Colonic mucosa (tissue), 4 donors: ENCODE measurements at places on chromosomes 11 and 22. TPM values are rescaled to one million over a fixed set of nuclear protein-coding genes. Genes with fewer than 3 reads are reported as not detected.

DNA sequence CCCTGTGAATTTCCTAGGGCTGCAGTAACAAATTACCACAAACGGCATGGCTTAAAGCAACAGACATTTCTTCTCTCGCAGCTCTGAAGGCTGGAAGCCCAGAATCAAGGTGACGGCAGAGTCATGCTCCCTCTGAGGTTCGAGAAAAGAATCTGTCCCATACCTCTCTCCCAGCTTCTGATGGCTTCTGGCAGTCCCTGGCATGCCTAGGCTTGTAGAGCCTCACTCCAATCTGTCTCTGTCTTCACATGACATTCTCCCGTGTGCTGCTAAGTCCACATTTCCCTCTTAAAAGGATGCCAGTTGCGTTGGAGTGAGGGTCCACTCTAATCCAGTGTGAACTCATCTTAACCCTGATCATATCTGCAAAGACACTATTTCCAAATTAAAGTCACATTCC is 116.2 kb downstream of the NECTIN1 start:
- H3K4me1 ChIP-seq, result no peaks in the 10 kb centered on the region
- no peaks in the 10 kb centered on the region for H3K27me3 ChIP-seq
- no peak overlapping the region for H3K27ac ChIP-seq
- no peak for DNase-seq

GRCh38 chr11:124830749-124831148 is 30.5 kb upstream of the MSANTD2 start:
- no peaks in the 10 kb centered on the region for H3K27me3 ChIP-seq
- no peaks in the 10 kb centered on the region for H3K4me1 ChIP-seq
- DNase-seq, result no peak
- no peak overlapping the region for H3K27ac ChIP-seq

Gene GAB4
- not detected for total RNA-seq

DNA sequence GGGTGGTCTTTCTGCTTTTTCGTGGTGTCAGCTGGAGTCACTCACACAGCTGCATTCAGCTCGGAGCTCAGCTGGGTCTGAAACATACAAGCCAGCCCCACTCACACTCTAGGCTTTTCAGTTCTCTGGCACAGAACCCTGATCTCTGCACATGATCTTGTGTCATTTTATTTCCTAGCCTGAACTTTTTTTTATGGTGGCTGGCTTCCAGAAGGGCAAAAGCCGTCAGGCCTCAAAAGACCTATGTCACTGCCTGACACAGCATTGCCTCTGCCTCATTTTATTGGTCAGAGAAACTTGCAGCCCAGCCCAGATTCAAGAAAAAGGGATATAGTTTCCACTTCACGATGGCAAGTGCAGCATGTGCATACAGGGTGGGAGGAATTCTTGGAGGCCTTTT is 117.8 kb downstream of the NTM start:
- H3K36me3 ChIP-seq, result no peaks in the 10 kb centered on the region
- no peak overlapping the region for H3K4me3 ChIP-seq

Gene PLXNB2
- 339 TPM for total RNA-seq

DNA sequence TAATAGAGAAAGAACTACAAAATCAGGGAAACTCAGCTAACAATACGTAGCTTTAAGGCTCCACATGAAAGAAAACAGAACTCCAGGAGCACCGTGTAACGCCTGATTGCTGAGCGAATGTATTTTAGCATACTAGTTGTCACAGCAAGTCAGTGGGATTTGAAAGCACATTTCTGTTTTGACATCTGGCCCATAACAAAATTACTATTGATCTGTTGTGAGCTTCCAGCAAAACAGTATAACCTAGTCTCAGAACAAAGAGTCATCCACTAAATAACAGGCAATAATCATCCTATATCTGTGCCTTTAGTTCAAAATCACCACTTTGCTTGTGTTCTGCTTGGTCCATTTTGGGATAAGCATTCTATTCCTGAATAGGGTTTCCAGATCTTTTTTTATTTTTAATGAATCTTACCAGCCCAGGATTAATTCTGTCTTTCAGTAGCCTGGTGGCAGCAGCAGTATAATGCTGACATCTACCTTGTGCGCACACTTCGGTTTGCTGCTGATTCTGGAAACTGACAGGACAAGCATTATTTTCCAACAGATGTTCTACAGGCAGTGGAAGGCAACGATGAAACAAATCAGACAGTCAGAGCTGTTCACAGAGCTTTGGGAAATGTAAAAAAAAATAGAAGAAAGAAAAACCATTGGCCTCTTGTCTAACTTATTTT is 66.2 kb downstream of the CADM1 start:
- no peak for DNase-seq
- no peaks in the 10 kb centered on the region for H3K27me3 ChIP-seq
- no peak overlapping the region for H3K27ac ChIP-seq

Gene GUCY1A2
- total RNA-seq, result 1.2 TPM

Gene OR52I2
- not detected for total RNA-seq

DNA sequence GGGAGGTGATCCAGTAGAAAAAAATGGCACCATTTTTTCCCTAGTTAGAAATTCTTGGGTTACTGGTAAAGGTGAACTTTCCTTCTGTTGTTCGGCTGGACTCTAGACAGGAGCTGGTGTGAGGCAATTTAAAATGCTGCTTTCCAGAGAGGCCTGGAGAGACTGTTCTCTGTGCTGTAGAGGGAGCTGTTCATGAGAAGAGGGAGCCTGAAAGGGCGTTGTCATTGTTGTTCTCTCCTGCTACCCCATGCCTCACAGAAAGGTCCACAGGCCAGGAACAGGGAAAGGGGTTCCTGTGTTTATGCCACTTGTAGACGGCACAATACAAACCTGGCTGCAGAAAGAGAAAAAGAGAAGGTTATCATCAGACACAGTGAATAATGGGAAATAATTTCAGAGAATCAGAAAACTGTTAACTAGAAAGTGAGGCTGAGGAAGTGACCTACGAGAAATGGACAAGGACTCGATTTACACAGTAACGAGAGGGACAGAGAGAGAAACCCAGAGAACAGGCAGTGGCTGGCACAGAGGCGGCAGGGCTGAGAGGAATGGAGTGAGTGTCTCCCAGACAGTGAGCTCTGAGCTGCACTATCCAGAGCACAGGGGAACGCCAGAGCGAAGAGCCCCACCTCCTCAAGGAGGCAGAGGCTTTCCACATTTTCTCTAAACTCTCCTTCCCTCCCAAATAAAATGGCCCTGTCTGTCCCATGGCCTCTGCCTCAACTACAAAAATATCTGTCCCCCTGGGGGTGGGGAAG is 109.2 kb downstream of the RRM1 start:
- no peaks in the 10 kb centered on the region for H3K4me1 ChIP-seq
- H3K36me3 ChIP-seq, result no peaks in the 10 kb centered on the region
- no peaks in the 10 kb centered on the region for H3K27me3 ChIP-seq
- no peak overlapping the region for H3K4me3 ChIP-seq
- no peak overlapping the region for H3K27ac ChIP-seq

DNA sequence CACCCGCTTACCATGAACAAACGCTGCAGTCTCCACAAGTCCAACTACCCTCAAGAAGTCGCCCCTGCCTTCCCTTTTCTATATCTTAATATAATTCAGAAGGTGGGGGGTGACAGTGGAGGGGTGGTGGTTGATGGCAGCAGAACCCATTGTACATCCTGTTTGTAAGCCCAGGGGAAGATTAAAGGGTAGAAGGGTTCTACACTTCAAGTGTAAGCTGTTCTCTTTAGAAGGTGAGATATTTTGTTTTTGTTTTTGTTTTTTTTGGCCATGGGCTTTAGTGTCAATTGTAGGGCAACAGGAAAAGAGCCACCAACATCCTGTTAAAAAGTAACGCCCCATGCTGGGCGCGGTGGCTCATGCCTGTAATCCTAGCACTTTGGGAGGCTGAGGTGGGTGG is 34.9 kb upstream of the RRAS2 start:
- DNase-seq, result no peak
- no peak overlapping the region for H3K27ac ChIP-seq
- H3K27me3 ChIP-seq, result no peaks in the 10 kb centered on the region

DNA sequence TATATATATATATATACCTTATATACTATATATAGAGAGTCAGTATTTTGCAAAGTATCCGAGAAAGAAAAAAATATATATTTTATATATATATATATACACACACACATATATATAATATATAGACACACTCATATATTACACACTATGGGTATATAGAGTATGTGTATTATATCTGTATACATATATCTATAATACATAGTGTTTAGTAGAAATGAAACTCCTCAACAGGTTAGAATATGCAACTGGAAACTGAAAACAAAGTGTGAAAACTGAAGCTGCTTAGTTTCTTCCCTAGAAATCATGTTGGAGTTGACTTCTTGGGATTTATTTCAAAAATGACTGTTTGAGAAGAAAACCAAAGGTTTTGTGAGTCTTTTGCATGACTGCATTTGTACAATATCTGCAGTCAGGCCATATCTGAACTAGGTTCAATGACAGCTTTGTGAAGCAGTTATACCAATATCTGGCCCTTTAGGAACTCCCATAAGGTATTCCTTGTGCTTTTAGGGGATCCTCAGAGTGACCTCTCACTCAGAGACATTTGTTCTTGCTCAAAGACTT is 284.1 kb downstream of the CASP12 start:
- no peak for DNase-seq
- no peaks in the 10 kb centered on the region for H3K36me3 ChIP-seq
- H3K4me3 ChIP-seq, result no peak overlapping the region
- H3K27me3 ChIP-seq, result no peaks in the 10 kb centered on the region

GRCh38 chr11:85809863-85810262 is 1.1 kb downstream of the SYTL2 start:
- peak overlapping the region; percentile 76 for H3K4me3 ChIP-seq
- no peaks in the 10 kb centered on the region for H3K36me3 ChIP-seq
- H3K27me3 ChIP-seq, result no peaks in the 10 kb centered on the region
- H3K27ac ChIP-seq, result peak overlapping the region; percentile 4

GRCh38 chr22:44550711-44551491 is 52.9 kb upstream of the RTL6 start:
- H3K4me1 ChIP-seq, result no peaks in the 10 kb centered on the region
- H3K27ac ChIP-seq, result peak overlapping the region; percentile 34
- DNase-seq, result peak; percentile 63
- H3K4me3 ChIP-seq, result no peak overlapping the region
- H3K27me3 ChIP-seq, result no peaks in the 10 kb centered on the region

Gene SCYL1
- 59.2 TPM for total RNA-seq

Gene RIBC2
- total RNA-seq, result 0.85 TPM

- no peaks in the 10 kb centered on the region for H3K27me3 ChIP-seq
- H3K4me3 ChIP-seq, result no peak overlapping the region
- H3K4me1 ChIP-seq, result no peaks in the 10 kb centered on the region
- H3K36me3 ChIP-seq, result no peaks in the 10 kb centered on the region
- H3K27ac ChIP-seq, result no peak overlapping the region
- DNase-seq, result no peak
Observed at GRCh38 chr11:61866231-61866957, 25.0 kb downstream of the FADS3 start.

DNA sequence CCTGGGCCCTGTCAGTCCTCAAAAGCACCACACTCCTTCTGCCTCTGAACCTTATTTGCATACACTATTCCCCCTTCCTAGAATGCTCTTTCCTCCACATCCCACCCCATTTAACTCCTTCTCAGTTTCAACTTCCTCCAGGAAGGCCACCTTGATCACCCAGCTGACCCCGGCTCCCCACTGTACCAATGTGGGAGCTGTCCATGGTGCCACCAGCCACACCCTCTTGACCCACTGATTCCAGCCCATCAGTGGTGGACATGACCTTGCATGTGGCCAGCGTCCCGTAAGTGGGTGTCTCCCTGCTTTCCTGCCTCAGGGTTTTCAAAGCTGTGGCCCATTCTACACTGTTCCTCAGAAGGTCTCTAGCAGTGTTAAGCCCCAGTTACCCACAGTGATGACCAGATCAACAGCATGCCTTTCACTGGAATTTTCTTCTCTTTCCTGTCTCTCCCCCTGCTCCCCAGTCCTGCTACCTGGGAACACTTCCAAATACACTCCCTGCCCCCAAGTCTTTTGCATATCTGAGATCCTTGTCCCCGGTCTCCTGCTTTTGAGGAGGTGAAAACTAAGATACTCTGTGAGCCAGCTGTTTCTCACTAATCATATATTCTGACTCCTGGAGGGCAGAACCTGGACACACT is 346.6 kb downstream of the MN1 start:
- H3K4me3 ChIP-seq, result no peak overlapping the region
- no peaks in the 10 kb centered on the region for H3K4me1 ChIP-seq
- no peak for DNase-seq
- no peaks in the 10 kb centered on the region for H3K27me3 ChIP-seq
- no peak overlapping the region for H3K27ac ChIP-seq
- no peaks in the 10 kb centered on the region for H3K36me3 ChIP-seq

DNA sequence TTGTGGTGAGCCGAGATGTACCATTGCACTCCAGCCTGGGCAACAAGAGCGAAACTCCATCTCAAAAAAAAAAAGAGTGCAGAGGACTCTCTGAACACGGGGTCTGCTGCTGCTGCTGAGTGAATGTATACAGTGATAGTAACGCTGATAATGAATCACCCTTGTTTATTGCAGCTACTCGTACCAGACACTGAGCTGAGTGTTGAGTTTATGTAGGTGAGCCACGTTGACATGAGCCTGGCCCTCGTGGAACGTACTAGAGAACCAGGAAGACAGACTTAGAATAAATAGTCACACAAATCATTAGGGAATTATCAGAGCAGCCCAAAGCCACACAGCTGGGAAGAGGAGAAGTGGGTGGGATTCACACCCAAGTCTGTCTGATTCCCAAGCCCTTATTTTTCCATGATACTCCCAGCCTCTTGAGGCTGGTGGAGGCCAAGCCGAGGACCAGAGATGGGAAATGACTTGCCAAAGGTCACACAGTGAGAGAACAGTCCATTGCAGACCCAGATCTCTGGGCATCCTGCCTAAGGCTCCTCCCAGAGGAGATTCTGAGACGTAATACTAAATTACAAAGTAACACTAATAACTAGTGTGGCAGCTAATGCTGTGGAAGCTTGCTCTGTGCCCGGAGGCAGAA is 34.8 kb downstream of the MB start:
- no peak overlapping the region for H3K4me3 ChIP-seq
- DNase-seq, result no peak
- H3K27ac ChIP-seq, result no peak overlapping the region
- H3K27me3 ChIP-seq, result no peaks in the 10 kb centered on the region
- H3K4me1 ChIP-seq, result no peaks in the 10 kb centered on the region
- H3K36me3 ChIP-seq, result no peaks in the 10 kb centered on the region

DNA sequence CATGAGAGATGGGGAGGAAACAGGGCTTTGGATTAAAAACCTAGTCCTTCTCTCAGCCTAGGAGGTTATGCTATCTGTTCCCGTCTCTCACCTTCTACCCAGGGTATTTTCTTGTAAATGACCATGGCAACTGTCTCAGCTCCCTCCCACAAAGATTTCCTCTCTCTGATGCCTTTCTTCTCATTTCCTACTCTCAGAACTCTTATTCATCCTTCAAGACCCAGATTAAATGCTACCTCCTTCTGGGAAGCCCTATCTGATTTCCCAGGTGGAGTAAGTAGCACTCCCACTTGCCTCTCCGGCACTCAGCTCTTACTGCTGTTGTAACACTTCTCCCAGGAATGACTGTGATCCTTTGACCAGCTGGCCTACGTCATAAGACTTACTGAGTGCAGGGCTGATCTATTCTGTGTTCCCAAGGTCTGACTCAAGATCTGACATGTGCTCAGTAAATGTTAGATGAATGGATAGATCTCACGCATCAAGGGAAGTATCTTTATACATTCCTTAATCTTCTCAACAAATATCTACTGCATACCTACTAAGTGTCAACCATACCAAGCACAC is 175.0 kb downstream of the TENM4 start:
- H3K4me1 ChIP-seq, result no peaks in the 10 kb centered on the region
- H3K4me3 ChIP-seq, result no peak overlapping the region
- no peaks in the 10 kb centered on the region for H3K27me3 ChIP-seq
- H3K36me3 ChIP-seq, result no peaks in the 10 kb centered on the region

- H3K36me3 ChIP-seq, result no peaks in the 10 kb centered on the region
- peak overlapping the region; percentile 62 for H3K27ac ChIP-seq
- H3K27me3 ChIP-seq, result no peaks in the 10 kb centered on the region
- no peak for DNase-seq
- H3K4me1 ChIP-seq, result no peaks in the 10 kb centered on the region
Observed at GRCh38 chr22:45302751-45303150, 7.0 kb upstream of the FAM118A start.

Gene IL17REL
- 0.11 TPM for total RNA-seq

Gene RAG2
- total RNA-seq, result not detected
